ENCODE measurements at places on chromosomes 2 and 18.

DNA sequence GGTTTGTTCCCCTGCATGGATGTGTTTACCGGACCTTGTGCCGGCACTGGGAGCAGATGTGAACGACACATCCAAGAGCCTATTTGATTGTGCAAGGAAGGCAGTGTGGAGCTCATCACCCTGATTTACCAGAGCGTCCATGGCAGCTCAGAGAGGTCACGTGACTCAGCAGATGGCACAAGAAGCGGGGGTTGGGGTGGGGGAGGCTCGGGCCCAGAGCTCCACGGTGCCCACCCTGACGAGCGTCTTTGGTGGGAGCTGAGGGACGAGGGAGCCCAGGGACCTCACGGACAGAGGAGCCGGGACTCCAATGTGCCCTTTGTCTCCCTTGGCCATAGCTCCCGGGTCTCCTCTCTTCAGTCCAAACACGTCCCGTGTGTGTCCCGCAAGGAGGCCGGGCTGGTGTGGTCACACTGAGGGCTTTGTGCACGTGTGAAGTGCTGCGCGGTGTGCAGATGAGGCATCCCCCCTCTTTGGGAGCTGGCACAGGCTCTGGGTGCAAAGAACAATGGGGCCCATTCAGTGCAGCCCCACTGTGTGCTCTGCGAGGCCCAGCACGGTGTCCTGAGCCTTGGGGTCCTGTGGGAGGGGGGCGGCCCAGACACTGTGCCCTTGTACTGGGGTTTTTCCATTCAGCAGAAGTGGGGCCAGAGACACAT, 15.5 kb downstream of the KCNIP3 start:
- no peak for DNase-seq

DNA sequence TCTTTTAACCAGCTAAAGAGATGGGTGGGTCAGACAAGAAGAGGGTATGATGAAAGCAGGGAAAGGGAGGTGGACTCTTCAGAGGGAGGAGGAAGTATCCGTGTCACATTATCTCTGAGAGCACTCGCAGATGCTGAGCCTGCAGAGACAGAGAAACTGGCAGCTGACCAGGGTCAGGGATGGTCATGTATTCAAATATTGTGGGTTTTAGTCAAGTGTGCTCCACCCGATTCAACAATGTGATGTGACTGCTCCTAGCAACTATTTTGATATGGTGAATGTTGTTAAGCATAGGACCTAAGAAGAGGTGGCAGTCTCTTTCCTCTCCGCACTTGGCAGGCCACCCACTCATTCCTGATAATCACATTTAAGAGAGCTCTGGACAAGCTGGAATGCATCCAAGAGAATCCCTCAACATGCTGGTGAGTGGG, 1.3 kb upstream of the CLIP4 start:
- DNase-seq = no peak

DNA sequence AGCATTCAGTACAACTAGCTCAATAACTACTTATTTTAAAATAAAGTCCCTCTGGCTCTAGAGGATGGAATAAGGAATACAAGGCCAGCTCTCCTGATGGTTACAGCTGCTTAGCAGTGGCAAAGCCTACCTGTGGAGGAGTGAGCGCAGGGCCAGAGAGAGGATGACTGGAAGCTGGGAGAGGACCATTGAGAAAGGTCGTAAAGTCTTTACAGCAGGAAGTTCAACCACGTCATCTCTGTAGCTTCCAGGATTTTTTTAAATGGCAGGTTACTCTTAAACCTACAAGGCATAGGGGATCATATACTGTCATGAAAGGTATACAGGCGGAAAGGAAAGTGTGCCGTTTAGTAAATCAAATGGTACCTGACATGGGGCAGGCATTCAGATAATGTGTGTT, 26.3 kb downstream of the ANXA4 start:
- DNase-seq = no peak

- no peak for DNase-seq
These were observed 73.0 kb downstream of the NCKAP5 start for GRCh38 chr2:133495226-133495625.

All from activated CD4-positive, alpha-beta T cell treated with anti-CD3 and anti-CD28 coated beads, Interleukin-2, amount 50 U/mL, for 4 hours (primary cell).